ENCODE measurements at places on chromosomes 11 and 22. TPM values are rescaled to one million over a fixed set of nuclear protein-coding genes. Genes with fewer than 3 reads are reported as not detected.

DNA sequence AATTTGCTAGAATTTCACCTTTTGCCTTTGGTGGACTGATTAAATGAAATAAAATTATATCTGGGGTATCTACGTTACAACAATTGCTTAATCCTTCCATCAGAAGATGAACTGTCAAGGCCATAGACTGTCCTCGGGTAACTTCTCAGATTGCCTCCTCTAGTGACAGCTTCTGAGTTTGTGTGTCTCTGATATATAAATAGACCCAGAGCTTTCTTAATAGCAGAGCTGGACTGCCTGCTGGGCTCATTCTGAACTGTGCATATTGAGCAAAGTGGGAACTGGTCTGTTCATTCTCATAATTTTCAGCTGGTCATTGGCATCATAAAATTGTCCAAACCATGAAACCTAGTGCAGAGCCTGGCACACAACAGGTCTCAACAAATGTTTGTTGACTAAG, 99.1 kb upstream of the GRAMD1B start:
- DNase-seq: no peak
- H3K27me3 ChIP-seq: no peaks in the 10 kb centered on the region
- no peaks in the 10 kb centered on the region for H3K36me3 ChIP-seq

GRCh38 chr11:62611705-62612365, 740 bp downstream of the EML3 start:
- H3K27me3 ChIP-seq: no peaks in the 10 kb centered on the region
- peaks cover 20% of the 10 kb centered on the region for H3K4me1 ChIP-seq
- peaks cover 61% of the 10 kb centered on the region for H3K36me3 ChIP-seq
- peak overlapping the region; percentile 75 for H3K4me3 ChIP-seq

GRCh38 chr11:37830529-37830928, 1232.5 kb upstream of the RAG2 start:
- no peaks in the 10 kb centered on the region for H3K27me3 ChIP-seq
- no peak overlapping the region for H3K4me3 ChIP-seq
- H3K27ac ChIP-seq: no peak overlapping the region
- no peaks in the 10 kb centered on the region for H3K4me1 ChIP-seq
- DNase-seq: no peak
- no peaks in the 10 kb centered on the region for H3K36me3 ChIP-seq

GRCh38 chr11:107856981-107857517, 1.5 kb downstream of the SLC35F2 start:
- no peaks in the 10 kb centered on the region for H3K36me3 ChIP-seq
- H3K27ac ChIP-seq: peak overlapping the region; percentile 28
- H3K4me1 ChIP-seq: peaks cover 31% of the 10 kb centered on the region
- no peaks in the 10 kb centered on the region for H3K27me3 ChIP-seq
- no peak overlapping the region for H3K4me3 ChIP-seq
- DNase-seq: peak; percentile 19

DNA sequence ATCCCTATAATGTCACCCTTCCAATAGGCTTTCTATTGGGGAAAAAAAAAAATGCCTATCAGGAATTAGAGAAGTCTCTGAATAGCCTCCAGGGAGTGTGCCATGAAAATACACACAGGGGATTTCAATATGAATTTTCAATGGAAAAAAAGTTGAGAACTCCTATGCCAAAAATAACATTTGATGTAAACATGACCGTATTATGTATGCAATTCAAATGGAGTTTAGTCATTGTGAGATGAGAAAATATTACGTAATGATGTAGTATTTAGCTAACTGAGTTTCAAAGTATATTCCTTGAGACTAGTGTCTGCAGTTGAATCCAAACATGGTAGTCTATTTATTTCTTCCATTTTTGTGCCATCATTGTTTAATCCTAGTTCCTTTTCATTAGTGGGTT, 182.3 kb downstream of the BLID start:
- no peak overlapping the region for H3K27ac ChIP-seq
- no peaks in the 10 kb centered on the region for H3K4me1 ChIP-seq
- DNase-seq: no peak
- H3K27me3 ChIP-seq: no peaks in the 10 kb centered on the region

- peaks cover 11% of the 10 kb centered on the region for H3K4me1 ChIP-seq
- H3K36me3 ChIP-seq: no peaks in the 10 kb centered on the region
- DNase-seq: peak; percentile 91
- no peaks in the 10 kb centered on the region for H3K27me3 ChIP-seq
Observed at GRCh38 chr11:36300650-36301049, 4.6 kb downstream of the PRR5L start.

GRCh38 chr11:35327829-35328228, 91.5 kb downstream of the SLC1A2 start:
- no peak overlapping the region for H3K27ac ChIP-seq
- no peak overlapping the region for H3K4me3 ChIP-seq
- H3K36me3 ChIP-seq: no peaks in the 10 kb centered on the region
- no peaks in the 10 kb centered on the region for H3K27me3 ChIP-seq
- H3K4me1 ChIP-seq: no peaks in the 10 kb centered on the region

- DNase-seq: peak; percentile 0
- no peaks in the 10 kb centered on the region for H3K36me3 ChIP-seq
- H3K27me3 ChIP-seq: no peaks in the 10 kb centered on the region
- no peak overlapping the region for H3K4me3 ChIP-seq
- H3K27ac ChIP-seq: no peak overlapping the region
Observed at GRCh38 chr22:44402196-44403111, 89.7 kb upstream of the SHISAL1 start.

DNA sequence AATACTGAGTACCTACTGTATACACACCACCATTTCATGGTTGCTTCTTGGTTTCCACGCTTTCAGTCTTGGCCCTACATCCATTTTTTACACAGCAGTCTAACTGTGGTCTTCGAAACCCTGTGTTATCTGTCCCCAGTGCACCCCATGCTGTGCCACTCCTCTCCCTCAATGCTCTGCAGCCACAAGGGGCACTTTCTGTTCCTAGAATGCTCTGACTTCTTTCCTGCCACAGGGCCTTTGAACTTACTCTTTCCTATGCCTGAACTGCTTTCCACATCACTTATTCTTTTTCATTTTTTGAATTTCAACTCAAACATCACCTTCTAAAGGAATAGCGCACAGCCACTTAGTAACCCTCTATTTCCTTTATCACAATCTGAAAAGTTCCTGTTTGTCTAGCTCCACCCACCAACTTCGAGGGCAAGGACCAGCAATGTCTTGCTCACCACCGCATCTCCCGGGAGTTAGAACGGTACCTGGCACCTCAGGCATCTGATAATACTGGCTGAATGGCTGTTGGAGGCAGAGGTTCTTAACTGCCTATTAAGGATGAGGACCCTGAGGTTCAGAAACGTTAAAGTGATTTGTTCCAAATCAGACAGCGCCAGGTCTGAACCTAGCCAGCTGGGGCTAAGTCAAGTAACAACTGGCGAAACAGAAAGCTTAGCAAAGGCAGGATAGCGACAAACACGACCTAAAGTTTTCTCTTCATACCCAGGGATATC, 568 bp downstream of the ALG8 start:
- H3K27me3 ChIP-seq: no peaks in the 10 kb centered on the region
- peak; percentile 41 for DNase-seq
- peak overlapping the region; percentile 67 for H3K4me3 ChIP-seq

TEX12 gene
- 2.0 TPM for total RNA-seq

TP53I11 gene
- total RNA-seq: 31.6 TPM

DRD4 gene
- not detected for total RNA-seq

Data from stomach (tissue), 19 donors.